ENCODE measurements at places on chromosomes 7 and 10.

DNA sequence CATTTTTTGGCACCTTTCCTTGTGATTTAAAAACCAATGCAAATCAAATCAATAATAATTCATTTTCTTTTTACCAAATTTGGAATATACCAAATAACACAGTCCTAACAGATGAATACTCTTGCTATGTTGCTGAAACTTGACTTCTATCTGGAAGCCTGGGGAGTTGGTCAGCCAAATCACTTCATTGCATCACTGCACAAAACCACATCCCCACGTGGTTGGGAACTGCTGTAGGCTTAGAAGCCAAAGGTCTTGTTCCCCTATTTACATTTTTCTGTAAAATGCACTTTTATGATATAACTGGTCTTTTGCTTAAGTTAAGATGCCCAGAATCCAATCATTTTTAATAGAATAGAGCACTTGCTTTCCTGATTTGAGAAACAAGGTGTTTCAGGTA, 15.2 kb downstream of the GPR85 start:
- no peak for DNase-seq

DNA sequence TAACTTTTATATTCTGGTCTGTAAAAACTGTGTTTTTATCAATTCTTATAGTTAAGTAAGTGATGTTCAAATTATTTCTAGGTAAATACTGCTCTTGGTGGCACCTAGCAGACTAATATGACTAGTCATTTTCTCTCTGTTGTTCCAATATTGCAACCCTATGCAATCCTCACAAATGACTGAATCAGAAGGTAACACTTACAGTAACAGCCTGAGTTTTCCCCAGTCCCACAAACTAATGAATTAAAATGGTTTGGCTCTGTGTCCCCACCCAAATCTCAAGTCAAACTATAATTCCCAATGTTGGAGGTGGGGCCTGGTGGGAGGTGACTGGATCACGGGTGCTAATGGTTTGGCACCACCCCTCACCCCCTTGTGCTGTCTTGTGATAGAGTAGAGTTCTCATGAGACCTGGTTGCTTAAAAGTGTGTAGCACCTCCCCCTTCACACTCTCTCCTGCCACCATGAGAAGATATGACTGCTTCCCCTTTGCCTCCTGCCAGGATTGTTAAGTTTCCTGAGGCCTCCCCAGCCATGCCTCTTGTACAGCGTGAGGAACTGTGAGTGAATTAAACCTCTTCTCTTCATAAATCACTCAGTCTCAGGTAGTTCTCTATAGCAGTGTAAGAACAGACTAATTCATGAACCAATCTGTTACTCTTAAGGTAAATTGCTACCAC, 43.5 kb downstream of the MTPN start:
- no peak for DNase-seq

GRCh38 chr10:88974446-88975376, 15.9 kb upstream of the FAS start:
- no peak for DNase-seq

- DNase-seq = no peak
Observed at GRCh38 chr7:97982647-97983046, 7.3 kb downstream of the OCM2 start.

DNA sequence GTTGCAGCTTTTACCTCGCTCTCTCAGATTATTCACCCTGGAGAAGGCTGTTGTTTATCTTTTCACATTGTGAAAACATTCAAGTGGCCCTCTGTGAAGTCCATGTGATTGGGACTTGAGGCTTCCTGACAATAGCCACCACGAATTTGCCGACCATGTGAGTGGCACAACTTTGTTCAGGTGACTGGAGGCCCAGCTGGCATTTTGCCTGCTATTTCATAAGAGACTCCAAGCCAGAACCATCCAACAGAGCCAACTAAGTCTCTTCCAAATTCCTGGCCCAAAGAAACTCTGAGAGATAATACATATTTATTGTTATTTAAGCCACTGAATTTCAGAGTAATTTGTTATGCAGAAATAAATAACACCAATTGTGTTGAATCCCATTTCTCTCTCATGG, 38.2 kb upstream of the CCSER2 start:
- DNase-seq = no peak

DNA sequence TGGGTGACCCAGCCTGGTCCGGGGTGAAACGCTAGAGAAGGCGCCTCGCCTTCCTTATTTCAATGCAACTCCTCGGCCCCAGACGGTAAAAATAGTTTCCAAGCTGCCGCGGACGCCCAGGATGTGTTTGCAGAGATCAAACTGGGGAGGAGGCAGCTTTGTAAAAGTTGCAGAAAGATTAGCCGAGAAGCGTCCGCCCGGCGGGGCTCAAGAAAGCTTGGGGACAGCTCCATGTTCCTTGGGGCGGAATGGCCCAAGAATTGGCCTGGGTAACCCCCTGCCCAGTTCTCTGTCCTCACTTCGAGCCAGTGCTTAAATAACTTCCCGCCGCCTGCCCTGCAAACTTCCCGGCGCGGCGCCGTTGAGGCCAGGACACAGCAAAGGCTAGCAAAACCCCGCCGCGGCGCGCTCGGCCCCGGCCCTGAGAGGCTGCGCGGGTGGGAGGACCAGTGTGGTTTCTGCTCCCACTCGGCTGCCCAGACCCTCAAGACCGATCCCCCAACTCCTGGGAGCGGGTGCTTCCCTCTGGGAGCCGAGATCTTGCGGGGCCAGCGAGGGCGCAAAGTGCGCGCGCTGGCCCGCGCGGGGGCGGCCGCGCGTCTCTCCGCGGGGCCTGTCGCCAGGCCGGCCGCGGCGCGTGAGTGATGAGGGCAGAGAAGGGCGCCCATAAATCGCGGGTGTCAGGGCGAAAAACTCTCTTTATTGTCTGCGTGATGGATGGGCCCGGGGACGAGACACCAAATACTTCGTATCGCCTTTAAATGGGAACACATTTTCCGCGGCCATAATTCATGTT, 6.3 kb upstream of the ZNF503 start:
- DNase-seq = no peak

DNA sequence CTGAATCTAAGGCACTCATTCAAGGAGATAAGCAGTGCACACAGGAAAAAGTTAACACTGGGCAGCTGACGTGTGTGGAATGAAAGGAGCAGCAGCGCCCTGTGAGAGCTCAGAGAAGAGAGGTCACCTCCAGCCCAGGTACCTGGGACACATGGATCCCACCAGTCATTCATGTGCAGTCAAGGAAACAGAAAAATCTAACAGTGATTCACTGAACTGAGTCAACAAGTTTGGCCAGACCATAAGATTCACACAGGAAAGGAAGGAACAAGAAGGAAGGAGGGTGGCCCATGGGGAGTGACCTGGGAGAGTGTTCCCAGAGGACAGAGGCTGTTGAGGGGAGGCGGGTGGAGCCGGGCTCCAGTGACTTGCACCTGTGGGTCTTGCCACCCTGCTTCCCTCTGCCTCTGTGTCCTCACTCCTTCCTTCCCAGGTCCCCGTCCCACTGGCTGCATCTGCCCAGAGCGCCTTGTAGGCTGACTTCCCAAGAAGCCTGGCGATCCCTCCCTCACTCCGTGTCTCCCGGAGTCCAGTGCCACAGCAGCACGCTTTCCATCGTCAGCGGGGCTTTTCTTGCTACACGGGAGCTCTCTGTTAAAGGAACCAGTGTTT, 27.7 kb downstream of the RNF32 start:
- DNase-seq = no peak
